ENCODE measurements at places on chromosomes 5 and 9.

DNA sequence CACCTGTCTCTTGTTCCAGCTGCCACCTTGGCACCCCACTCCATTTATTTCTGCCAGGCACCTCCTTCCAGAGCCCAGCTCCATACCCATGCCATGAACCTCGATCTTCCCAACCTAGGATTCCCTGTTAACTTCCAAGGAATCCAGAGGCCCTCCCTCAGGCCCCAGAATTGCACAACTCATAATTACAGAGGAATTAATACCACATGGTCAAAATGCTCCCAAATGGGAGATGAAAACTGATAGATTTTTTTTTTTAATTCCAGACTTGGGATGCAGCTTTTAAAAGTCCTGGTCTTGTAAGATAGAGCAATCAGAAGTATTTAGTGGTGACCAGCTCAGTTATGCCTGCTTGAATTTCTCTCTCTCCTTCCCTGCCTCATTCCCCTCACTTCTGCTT lies 96.2 kb upstream of the CCDC112 start:
- DNase-seq: no peak

DNA sequence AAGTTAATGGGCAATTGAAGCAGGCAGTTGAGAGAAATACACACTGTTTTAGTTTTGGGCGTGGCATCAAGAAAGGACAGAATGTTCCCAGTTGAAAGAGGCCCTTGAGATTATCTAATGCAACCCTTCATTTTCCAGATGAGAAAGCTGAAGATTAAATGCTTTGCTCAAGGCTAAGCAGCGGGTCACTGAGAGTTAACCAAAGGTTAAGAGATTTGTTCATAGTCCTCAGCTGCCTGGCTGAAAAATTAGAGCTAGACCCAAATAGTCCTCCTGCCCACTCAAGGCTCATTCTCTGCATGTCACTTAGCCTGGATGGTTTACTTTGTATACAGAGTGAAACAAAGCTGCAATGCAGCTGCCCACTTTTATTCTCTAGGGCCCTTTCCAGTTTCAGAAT lies 46.7 kb upstream of the MAMDC2 start:
- DNase-seq: no peak

DNA sequence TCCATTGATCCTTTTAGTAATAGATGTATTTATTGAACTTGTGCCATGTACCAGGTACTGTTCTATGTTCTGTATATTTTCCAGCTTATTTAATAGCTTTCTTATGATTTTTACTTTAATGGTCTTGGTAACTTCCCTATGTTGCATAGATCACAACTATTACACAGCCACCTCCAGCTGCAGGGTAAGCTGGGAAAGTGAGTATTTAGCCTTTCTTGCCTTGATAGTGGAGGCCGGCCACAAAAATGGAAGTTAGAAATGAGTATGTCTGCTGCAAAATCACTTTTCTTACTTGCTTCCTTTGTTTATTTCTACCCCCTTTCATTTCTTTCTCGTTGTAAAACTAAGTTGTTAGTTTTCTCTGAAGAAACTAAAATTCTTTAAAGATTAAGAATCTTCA lies 43.1 kb upstream of the ANKDD1B start:
- DNase-seq: no peak

DNA sequence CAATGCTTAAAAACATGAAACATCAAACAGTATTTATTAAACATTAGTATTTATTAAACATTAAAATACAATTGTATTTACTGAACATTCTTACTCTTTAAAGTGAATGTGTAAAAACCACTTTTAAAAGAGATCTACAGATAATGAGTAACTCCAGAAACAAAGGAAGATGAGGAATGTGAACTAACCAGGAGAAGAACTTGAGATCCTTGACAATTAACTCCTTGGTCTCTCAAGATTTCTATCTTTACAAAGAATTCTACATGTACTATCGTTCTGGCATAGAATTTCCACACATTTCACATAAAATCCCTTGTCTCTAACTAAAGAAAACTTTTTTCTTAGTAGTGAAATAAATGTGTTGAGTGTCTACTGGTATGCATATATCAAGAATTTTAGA lies 28.7 kb upstream of the IFNE start:
- DNase-seq: no peak

GRCh38 chr9:15856591-15856990 lies 303.7 kb downstream of the CCDC171 start:
- DNase-seq: no peak

GRCh38 chr9:7974335-7974960 lies 174.9 kb upstream of the DMAC1 start:
- peak; percentile 14 for DNase-seq

DNA sequence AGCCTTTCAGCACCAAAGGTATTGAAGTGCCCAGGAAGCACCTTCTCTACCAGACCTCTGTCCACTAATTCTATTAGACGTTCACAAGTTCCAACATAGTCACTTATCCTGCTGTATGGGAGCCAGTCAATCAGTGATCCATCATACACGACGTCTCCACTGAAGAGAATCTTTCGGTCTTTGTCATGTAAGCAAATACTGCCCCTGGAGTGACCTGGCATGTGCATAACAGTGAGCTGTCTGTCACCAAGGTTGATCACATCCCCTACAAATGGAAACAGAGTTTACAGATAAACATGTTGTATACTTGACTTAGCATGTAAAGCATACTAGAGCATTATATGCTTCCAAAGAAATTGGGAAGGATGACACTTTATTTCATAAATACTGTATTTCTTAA lies 13.3 kb downstream of the MBLAC2 start:
- no peak for DNase-seq

DNA sequence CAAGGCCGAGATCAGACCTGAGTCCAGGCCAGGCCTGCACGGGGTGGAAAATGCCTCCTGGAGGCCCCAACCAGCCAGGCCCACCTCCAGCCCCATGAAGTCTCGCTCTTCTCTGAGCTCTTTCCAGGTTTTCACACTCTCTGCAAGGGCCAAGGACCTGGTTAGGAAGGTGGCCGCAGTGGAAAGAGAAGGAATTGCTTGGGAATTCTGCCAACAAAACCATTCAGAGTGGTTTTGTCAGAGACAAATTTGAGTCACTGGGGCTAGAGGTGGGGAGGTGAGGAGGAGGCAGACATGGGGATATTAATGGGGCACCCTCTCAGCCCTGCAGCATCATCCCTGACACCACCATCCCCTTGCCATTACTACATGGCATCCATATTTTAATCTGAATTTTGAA lies 261.0 kb downstream of the ROR2 start:
- DNase-seq: no peak

GRCh38 chr5:57665146-57665936 lies 182.7 kb upstream of the ACTBL2 start:
- no peak for DNase-seq

DNA sequence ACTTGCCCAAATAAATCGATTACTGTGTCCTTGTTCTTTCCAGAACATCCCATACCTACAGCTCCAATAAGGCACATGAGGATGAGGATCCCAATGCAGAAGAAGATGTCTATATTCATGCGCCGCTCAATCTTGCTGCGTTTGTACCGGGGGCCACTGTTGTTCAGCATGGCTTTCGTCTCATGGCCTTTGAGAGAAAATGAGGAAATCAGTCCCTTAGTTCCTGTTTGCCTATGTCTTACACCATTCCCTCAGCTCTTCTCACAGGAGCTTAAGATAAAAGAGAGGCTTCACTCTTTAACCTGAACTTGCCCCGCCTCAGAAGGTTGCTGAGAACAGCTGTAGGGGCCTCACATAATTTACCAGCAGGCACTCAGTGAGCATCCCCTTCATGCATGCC lies 211.6 kb downstream of the ATP10B start:
- no peak for DNase-seq

GRCh38 chr9:94554439-94555331 lies at the start of gene PCAT7:
Gene PCAT7, plus strand, starts transcription at chr9:94555083.
- DNase-seq: peak; percentile 23

DNA sequence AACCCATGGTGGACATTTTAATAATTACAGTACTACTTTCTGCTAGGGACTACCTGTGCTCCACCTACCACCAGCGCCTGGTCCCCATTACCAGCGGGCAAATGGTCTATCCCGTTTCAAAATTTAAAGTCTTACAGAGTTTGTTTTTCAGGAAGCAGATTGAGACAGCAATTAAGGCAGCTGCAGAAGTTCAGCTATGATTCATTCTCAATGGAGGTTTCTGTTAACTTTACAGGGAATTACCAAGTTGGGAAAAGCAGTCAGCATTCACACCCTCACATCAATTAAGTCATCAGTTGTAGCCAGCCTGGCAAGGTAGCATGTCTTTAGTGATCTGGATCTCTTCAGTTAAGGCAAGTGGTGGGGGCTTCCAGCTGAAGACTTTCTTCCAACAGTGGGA lies 410.6 kb upstream of the DAB2 start:
- DNase-seq: no peak

GRCh38 chr5:14582797-14583137 lies 1.2 kb downstream of the OTULINL start:
- no peak for DNase-seq

- DNase-seq: no peak
These were observed 188.6 kb upstream of the DMRT1 start for GRCh38 chr9:652914-653313.

DNA sequence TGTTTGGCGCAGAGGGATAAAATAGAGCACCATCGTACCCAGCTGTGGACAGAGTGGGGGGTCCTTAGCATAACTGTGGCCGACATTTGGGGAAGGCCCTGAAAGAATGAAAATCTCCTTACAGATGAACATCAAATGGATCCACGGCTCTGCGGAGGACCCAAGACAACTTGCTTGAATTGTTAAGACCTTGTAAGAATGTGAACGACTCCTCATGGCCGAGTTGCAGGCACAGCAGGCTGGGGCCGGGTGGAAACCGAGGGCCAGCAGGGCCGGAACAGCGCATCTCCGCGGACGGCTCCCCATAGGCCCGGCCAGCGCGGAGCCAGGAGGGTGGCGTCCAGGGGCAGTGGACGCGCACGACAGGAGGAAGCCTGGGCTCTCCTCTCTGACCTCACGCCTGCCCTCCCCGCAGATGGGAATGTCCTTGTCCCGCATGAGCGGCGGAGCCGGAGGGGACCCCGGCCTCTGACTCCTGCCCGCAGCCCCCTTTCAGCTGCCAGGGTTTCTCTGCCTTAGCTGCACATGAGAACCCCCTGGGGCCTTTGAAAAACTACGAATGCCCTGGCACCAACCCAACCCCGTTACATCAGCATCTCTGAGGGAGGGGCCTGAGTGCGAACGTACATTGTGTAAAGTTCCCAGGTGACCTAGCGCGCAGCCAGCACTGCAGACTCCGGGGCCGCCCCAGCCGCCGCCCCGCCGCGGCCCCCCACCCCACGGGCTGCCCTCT lies 36.2 kb upstream of the PTCH1 start:
- DNase-seq: peak; percentile 11

GRCh38 chr9:133821601-133822429 lies 83.7 kb upstream of the SARDH start:
- no peak for DNase-seq

DNA sequence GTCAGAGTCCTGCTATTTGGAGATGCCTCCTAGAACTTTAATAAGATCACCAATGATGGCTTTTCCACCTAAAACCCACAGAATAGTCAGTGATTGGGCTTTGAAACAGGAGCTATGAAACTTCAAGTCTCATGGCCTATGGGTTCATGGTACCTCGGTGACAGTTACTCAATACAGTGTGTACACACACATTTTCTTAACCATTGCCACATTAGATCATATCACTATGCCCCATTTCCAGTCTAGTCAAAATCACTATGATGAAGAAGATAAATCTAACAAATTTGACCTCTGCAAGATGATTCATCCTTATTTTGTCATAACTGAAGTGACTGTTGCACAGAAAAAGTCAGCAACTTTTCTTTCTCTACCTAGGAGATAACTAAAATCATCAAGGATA lies 86.8 kb upstream of the OR13F1 start:
- DNase-seq: no peak

GRCh38 chr9:114121227-114122135 lies 22.4 kb upstream of the KIF12 start:
- DNase-seq: no peak

- DNase-seq: no peak
These were observed 203.2 kb downstream of the CD180 start for GRCh38 chr5:66993448-66993847.

DNA sequence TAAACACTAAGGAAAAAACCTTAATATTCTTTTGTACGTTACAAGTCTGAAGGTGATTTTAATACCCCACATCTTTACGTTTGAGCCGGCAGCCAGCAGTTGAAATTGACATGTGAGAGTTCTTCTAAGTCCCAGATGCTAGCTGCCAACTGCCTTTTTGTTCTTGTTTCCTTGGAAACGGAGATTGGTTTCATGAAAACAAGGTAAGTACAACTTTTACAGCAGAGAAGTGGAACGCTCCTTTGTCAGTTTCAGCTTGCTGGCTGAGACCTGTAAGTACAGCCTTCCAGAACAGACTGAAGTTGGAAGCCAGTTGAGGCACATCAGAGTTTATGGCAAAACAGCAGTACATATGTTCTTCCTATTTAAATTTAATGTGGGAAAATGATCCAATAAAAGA lies 1018.4 kb upstream of the ARRDC3 start:
- DNase-seq: no peak

- no peak for DNase-seq
These were observed 261.5 kb downstream of the CEMIP2 start for GRCh38 chr9:71506821-71507220.

GRCh38 chr9:127181595-127182190 lies 59.3 kb upstream of the ANGPTL2 start:
- DNase-seq: no peak

DNA sequence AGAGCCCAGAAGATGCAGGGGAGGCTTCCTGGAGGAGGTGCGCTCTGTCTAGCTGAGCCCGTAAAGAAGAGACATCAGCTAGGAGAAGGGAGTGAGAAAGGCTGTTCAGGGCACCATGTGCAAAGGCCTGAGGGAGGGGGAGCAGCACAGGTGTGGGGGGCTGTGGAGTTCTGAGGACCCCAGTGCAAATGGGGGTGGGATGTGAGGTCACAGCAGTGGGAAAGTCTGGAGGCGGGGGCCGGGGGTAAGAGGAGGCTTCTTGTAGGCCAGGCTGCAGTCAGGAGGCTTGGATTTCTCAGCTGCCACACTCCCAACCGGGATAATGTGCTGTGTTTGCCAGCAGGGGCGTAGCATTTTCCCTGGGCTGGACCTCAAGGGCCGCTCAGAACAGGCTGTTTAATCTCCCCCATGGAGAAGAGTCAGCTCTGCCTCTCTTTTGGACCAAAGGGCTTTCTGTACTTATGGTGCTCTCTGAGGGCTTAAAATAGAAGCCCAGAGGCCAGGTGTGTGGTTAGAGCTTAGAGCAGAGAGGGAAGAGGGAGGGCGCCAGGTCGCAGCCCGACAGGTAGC lies 5.7 kb downstream of the NEURL1B start:
- DNase-seq: no peak

DNA sequence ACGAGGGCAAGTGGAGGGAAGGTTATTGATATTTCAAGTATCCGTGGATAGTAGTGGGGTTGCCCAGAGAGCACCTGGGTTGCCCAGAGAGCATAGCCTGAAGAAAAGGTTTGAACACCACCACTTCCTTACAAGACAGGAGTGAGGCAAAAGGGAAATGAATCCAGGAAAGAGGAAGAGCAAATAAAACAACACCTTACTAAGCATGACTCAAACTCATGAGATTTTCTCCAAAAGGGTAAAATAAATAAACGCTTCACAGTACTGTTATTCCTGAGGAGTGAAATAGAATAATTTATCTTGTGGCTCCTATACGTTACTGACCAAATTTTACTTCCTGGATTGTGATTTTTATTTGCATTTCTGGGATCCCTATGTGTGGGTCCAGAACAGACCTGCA lies 65.2 kb upstream of the PTPRD start:
- no peak for DNase-seq

- DNase-seq: no peak
These were observed 102.5 kb downstream of the GPBP1 start for GRCh38 chr5:57276353-57276752.

Data from CD4-positive, alpha-beta T cell treated with Interleukin-21 for 1 hour (primary cell).